ENCODE measurements at places on chromosomes 5 and 9.

DNA sequence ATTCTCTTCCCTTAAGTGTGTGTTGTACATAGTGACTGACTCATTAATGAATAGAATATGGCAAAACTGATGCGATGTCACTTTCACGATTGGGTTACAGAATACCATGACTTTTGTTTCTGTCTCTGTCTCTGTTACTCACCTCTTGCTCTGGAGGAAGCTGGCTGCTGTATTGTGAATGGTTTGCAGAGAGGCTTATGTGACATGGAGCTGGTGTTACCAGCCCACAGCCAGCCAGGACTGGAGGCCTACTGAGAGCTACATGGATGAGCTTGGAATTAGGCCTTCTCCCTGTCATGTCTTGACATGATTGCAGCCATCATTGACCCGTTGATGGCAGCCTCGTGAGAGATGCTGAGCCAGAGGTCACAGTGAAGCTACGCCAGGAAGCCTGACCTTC lies 161.9 kb downstream of the TAF11L14 start:
- no peak for DNase-seq

DNA sequence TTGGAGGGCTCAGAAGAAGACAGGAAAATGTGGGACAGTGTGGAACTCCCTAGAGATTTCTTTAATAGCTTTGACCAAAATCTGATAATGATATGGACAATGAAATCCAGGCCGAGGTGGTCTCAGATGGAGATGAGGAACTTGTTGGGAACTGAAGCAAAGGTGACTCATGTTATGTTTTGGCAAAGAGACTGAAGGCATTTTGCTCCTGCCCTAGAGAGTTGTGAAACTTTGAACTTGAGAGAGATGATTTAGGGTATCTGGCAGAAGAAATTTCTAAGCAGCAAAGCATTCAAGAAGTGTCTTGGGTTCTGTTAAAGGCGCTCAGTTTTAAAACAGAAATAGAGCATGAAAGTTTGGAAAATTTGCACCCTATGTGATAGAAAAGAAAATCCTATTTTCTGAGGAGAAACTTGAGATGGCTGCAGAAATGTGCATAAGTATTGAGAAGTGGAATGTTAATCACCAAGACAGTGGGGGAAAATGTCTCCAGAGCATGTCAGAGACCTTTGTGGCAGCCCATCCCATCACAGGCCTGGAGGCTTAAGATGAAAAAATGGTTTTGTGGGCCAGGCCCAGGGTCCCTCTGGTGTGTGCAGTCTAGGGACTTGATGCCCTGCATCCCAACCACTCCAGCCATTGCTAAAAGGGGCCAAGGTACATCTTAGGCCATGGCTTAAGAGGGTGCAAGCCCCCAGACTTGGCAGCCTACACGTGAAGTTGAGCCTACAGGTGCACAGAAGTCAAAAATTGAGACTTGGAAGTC lies 463.7 kb upstream of the TLE4 start:
- DNase-seq: no peak

GRCh38 chr9:73844135-73844534 lies 653.0 kb upstream of the RORB start:
- no peak for DNase-seq

GRCh38 chr5:126864042-126864688 lies 87.2 kb downstream of the LMNB1 start:
- DNase-seq: no peak

DNA sequence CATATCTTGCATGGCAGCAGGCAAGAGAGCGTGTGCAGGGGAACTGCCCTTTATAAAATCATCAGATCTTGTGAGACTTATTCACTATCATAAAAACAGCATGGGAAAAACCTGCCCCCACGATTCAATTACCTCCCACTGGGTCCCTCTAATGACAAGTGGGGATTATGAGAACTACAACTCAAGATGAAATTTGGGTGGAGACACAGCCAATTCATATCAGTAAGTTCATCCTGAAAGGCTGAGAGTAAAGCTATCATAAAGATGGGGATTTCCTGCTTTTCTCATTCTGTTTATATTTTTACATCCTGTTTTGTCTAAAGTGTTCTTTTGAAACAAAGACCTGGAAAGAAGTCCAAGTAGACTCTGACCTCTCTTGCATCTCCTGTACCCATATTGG lies 28.9 kb upstream of the IL33 start:
- no peak for DNase-seq

- DNase-seq: no peak
Measured at GRCh38 chr9:108780942-108781734, 74.6 kb downstream of the ACTL7B start.

Data from NCI-H1436 treated with DMSO at 0.1 percent for 48 hours (cell line).